GM23338 (cell line): ENCODE measurements at places on chromosomes 6 and 20. TPM values are rescaled to one million over a fixed set of nuclear protein-coding genes. Genes with fewer than 3 reads are reported as not detected.

TRDN gene
- total RNA-seq = 23.1 and 35.5 TPM in 2 replicates

DNA sequence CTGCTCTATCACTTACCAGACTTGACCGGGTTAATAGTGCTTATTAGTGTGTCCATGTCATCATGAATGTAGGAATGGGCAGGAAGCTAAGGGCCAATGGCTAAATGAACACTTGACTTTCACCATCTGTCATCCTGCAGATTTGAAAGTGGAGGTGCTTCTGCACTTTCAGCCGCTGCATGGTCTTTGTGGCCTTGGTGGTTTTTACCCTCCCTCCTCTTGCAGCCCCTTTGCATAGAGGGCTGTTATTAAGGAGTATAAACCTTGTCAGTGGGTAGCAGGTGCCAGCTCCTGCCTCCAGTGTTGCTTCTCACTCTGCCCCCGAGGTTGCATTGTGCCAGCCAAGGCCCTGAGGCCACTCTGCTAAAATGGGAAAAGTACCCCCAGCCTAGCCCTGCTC, 122.2 kb upstream of the TNFAIP3 start:
- DNase-seq = no peak

GRCh38 chr6:166905505-166906134, 50.7 kb downstream of the RNASET2 start:
- DNase-seq = no peak

- DNase-seq = peak; percentile 4
Measured at GRCh38 chr6:87918461-87918941, 129.1 kb upstream of the SPACA1 start.

- DNase-seq = no peak
Measured at GRCh38 chr6:43081043-43081442, 4.9 kb downstream of the PTK7 start.

BPIFB2 gene
- total RNA-seq = not detected in 2 replicates

- DNase-seq = peak; percentile 61
Measured at GRCh38 chr20:5270603-5271002, 46.2 kb downstream of the PROKR2 start.

DNA sequence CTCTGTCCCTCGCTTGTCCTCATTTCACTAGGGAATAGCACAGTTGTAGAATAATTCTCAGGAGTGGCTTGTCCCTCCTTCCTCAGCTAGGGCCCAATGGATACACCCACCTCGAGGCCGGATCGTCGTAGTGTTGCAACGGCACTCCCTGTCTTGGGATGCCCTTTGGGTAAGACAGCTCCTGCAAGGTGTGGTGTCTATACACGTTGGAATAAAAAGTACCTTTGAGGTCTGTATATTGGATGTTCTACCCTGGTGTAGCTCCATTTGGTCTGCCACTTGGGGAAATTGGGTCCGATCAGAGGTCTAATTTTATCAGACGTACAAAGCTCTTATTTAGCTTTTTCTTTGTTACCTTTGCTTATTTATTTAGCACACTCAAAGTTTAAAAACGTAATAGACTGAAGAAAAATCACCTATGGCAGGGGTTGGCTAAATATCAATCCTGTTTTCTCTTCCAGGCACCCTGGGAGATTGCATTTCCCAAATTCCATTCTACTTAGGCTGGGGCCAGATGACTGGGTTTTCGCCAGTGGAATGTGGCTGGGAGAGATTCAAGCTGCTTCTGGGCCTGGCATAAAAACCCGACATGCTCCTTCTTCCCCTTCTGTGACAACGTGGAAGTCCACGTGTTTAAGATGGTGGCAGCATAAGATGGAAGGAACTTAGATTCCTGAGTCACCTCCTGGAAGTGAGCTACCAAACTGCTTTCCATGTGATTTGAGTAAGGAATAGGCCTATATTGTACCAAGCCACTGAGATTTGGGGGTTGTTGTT, 82.3 kb upstream of the CD83 start:
- DNase-seq = peak; percentile 82

DNA sequence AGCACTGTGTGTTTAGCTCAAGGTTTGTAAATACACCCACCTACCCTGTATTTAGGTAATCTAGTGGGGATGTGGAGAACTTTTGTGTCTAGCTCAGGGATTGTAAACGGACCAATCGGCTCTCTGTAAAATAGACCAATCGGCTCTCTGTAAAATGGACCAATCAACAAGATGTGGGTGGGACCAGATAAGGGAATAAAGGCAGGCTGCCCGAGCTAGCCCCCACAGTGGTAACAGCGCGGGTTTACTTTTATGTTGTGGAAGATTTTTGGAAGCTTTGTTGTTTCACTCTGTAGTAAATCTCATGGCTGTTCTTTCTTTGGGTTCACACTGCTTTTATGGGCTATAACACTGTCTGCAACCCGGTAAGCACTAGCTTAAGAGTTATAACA, 32.1 kb upstream of the RANBP9 start:
- DNase-seq = no peak

DNA sequence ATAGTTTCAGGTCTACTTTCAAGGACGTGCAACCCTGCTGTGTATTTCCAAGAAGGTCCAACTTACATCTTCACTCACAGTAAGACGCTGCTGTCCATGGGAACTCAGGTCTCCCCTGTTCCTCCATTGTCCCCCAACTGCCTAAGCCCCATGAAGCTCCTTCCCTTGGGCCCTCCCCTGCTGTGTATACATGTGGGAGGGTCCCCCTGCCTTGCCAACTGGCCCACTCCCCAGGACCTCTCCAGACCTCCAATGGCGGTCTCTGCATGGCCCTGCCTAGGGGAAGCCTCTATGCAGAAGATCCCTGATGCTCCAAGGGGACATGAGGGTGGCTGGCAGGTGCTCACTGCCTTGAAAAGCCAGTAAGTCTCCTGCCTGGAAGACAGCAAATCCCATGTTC, 186.7 kb upstream of the CST7 start:
- DNase-seq = no peak
